ENCODE measurements at places on chromosomes 2 and 18.

DNA sequence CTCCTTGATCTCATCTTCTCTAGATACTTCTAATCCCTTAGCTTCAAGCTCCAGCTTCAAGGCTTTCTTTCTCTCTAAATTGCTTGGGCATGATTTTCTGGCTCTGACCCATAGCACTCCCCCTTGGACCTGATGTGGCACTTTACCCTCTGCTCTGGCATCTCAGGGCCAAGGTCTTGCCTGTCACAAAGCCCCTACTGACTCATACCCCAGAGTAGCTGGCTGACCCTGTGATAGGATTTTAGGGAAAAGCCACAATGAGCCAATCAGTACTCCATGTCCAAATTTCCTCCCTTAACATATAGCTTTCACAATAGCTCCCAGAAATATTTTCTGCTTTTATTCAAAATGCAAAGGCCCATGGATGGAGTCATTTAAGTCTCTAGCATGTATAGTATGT lies 488.7 kb upstream of the SPRED2 start:
- no peak for DNase-seq

GRCh38 chr2:111200333-111200881 lies 79.7 kb downstream of the BCL2L11 start:
- DNase-seq: no peak

GRCh38 chr2:189834059-189834458 lies 49.8 kb downstream of the PMS1 start:
- DNase-seq: no peak

DNA sequence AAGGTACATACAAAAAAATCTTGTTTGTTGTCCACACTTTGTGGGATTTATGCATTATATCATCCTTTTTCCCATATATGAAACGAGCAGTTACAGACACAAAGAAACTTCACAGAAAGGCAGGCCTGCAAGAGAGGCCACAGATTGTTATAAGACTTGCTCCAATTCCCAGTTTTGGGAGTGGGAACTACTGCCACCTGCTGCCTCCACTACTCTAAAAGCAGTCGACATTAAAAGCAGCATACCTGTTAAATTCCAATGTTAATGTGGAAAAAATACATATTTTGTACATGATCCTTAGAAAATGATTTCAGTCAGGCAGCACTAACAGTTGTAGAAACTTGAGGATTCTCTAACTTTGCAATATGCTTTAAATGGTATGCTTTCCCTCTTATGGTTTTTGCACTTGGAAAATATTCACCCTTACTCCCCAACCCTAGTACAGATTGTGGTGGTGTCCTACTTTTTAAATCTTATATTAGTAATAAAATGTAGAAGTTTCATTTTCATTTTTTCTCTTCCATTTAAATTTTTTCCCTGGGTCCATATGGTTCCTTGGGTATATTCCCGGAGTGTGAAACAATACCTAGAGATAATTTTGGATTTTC lies 37.9 kb downstream of the SLC38A11 start:
- DNase-seq: peak; percentile 63

DNA sequence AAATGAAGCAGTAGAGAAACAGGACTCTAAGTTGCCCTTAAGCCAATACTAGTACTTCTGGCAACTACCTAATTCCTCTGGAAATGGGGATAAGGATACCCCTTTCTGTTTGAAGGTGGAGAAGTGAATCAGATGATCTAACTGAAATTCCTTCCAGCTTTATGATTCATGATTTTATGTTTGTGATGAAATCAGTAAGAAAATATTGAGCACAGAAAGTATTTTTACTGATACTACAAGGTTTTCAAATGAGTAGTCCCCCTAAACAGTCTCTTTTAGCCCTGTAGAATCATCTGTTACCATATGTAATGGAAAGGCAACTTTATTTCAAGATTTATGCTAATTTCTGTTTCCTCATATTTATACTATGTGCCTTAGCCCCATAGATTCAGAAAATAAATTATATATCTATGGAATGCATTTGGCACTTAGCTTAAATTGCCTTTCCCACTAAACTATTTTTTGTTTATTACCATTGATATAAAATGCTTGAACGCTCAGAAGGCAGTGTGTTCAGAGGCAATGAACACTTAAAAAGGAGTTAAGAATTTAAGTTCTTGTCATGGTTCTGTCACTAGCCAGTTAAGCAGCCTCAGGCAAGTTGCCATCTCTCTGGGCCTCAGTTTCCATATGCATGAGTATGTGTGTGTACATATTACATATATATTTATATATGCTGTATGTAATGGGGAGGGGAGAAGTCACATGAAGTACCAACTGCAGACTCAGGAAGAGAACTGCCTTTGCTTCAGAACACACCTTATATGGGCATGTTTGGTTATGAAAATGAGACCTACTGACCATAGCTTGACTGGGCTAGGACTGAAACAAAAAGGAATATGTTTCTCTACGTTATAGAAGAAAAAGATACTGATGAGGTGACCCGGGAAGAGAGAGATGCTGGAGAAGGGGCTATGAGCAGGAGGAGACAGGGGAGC lies 97.7 kb downstream of the CDC42EP3 start:
- no peak for DNase-seq

GRCh38 chr18:71784777-71785176 lies 759.4 kb downstream of the CBLN2 start:
- DNase-seq: peak; percentile 7

- DNase-seq: no peak
These were observed 90.6 kb upstream of the WDR75 start for GRCh38 chr2:189350540-189351209.

DNA sequence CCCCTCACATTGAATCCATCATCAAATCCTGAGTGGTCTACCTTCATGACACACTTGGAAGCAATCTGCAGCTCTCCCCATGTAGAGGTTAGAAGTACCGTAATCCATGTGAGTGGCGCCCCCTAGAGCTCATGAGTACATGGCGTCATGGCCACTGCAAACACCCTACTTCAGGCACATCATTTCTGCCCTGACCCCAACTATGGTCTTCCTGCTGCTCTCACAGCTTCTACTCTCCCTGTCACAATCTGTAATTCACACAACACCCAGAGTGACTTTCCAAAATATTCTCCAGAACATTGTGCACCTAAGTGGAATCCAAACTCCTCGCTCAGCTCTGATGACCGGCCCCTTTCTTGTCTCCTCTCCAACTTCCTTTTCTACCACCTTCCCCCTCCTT lies 141.9 kb downstream of the ANKRD44 start:
- DNase-seq: peak; percentile 73

GRCh38 chr2:78020491-78020890 lies 498.3 kb upstream of the LRRTM4 start:
- no peak for DNase-seq

DNA sequence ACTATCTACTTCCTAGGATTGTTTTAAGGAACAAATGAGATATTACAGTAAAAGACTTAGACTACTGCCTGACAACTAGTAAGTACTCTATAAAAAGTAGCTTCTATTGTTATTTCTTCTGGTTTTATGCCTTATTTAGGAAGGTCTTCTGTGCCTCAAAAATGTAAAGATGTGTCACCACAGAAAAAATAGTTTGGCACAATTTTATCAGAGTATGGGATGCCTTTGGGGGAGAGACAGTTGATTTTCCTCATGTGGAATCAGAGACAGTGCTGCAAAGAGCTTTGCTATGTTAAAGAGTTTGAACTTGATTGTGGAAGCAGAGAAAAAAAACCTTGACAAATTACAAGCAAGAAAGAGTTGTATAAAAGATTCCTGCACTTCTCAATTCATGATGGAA lies 98.4 kb downstream of the EHBP1 start:
- DNase-seq: no peak

DNA sequence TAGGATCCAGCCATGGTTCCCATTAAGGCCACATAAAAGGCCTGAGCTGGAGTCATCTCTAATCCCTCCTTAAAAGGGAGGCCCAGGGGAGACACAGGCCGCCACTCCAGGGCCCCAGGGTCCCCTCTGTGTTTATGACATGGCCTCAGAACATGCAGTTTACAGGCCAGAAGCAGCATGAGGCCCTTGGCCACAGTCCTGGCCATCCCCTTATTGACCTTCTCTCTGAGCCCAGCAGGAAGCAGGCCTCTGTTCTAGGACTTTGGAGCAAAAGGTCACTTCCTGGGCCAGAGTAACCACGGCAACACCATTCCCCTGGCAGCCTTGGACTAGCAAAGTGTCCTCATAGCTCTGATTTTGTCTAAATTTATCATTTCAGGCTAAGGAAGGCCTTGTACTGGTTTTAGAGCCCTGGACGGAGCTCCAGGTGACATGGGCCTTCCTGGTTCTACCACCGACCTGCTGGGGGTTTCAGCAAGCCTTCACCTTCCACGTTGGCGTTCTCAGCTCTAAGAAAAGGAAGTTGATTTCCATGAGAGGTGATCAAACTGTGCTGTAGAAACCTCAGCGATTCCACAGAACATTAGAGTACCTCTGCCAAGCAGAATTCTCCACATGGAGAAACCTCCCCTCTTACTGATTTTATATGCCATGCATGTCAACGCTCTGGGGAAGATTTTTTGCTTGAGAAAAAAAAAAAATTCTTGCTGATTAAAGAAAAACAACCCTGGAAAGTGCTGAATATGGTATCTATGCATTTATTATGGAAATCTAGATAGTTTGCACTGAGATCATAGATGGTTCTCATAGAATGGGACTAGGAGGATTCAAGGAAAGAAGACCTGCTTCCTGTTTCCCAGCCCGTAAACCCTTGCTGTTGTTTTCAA lies 53.7 kb downstream of the HS1BP3 start:
- peak; percentile 14 for DNase-seq

DNA sequence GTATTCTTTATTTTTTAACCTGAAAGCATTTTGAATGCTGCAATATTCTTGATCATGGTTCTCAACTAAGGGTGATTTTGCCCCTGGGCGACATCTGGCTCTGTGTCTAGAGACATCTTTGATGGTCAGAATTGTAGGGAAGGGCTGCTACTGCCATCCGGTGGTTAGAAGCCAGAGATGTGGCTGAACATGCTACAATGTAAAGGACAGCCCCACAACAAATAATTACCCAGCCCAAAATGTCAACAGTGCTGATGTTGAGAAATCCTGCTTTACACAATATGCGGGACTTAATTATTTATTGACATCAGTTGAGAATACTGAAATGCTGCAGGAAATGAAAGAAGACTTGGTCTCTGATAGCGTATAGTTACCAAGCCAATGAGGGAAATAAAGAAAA lies 37.5 kb upstream of the SERPINB2 start:
- peak; percentile 72 for DNase-seq

- no peak for DNase-seq
These were observed 66.7 kb downstream of the ETAA1 start for GRCh38 chr2:67463810-67464209.

DNA sequence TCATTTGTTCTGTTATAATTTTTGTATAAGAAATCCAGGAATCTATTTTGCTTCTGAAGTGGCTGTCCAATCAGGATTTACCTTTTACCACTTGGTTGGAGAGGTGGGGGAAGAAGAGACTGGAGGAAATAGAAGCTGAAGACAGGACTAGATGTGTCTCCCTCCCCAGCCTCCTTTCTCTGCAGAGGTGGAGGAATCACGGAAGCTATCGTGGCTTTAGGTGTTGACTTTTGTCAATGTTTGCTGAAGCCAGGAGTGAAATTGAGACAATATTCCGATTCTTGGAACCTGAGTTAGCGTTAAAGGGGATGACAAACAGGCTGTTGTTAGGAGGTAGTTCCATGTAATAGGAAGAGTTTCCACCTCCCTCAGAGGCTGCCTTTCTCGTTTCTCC lies 43.5 kb downstream of the PDCL3 start:
- no peak for DNase-seq

DNA sequence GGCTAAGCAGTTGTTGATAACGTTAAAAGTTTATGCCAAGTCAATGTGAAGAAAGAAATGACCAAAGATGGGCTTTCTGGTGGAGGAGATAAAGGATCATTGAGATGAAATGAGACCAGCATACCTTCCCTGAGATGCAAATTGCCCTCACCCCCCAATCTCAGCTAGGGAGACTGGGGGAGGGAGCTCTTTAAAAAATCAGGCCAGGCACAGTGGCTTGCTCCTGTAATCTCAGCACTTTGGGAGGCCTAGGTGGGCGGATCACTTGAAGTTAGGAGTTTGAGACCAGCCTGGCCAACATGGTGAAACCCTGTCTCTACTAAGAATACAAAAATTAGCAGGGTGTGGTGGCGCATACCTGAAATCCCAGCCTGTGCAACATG lies 30.9 kb upstream of the KCMF1 start:
- no peak for DNase-seq

- DNase-seq: no peak
These were observed 358.9 kb downstream of the ZEB2 start for GRCh38 chr2:144161061-144161460.

GRCh38 chr2:64982311-64982857 lies 6.8 kb upstream of the SLC1A4 start:
- DNase-seq: no peak

GRCh38 chr18:26574958-26575864 lies 26.9 kb upstream of the KCTD1 start:
- no peak for DNase-seq

- no peak for DNase-seq
These were observed 34.0 kb downstream of the IL1R2 start for GRCh38 chr2:102025583-102026267.

DNA sequence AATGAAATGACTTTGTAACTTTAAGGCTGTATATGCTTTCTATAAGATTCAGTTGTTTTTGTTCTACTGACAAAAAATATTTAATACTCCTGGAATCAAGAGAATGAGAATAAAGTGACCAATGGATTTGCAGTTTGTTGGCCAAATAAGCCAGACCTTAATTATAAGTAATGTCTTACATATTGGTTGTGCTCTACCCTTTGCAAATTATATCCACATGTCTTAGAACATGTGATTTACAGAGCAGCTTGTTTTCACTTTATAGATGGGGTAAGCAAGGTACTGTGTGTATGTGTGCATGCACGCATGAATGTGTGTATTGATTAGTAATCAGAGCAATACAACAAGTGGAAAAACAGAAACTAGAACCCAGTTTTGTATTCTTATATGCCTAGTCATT lies 59.1 kb downstream of the RMDN2 start:
- DNase-seq: no peak

GRCh38 chr2:86825036-86825692 lies 34.5 kb upstream of the CD8A start:
- no peak for DNase-seq

- no peak for DNase-seq
These were observed 58.6 kb upstream of the NYAP2 start for GRCh38 chr2:225340923-225341322.

- DNase-seq: no peak
These were observed 303.4 kb upstream of the NCKAP5 start for GRCh38 chr2:133871545-133872209.

DNA sequence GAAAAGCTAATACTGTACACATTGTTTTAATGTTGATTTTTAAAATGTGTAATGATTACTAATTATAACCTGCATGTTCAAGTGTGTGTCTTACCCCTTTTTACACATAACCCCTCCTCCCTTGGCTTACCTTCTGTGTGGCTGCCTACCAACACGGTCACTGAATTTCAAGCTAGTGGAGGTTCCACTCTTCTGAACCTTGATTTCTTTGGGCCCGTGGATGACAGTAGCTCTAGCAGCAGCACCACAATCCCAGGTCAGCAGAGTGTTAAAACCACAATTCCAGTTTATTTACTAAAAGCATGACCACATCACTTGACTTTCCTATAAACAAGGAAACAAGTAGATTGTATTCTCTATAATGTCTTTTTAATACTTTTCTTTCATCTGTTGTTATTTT lies 56.9 kb downstream of the AFTPH start:
- no peak for DNase-seq

Measured in WERI-Rb-1 (cell line).